Sigmoid colon (tissue), 7 donors: ENCODE measurements at places on chromosomes 16 and 17. TPM values are rescaled to one million over a fixed set of nuclear protein-coding genes. Genes with fewer than 3 reads are reported as not detected.

ACSM5 gene
- total RNA-seq, result 4.9 TPM

HASPIN gene
- 0.16 TPM for total RNA-seq

SPEM1 gene
- not detected for total RNA-seq

CCL18 gene
- total RNA-seq, result 2.8 TPM

DNA sequence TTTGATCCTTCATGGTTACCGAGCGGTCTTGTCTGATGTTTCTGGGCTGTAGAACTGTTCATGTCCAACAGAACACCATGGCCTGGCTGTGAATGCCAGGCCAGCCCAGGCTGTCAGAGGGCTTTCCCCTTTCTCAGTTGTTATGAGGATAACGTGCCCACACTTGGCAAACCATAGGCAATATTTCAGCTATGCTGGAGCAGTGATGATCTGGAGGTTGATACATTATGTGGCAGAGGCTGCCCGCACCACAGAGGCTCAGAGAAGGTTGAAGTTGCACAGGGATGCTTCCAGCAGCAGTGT lies 92.9 kb downstream of the C16orf78 start:
- peak; percentile 25 for DNase-seq
- no peaks in the 10 kb centered on the region for H3K36me3 ChIP-seq
- H3K4me1 ChIP-seq, result no peaks in the 10 kb centered on the region
- no peak overlapping the region for H3K27ac ChIP-seq
- no peak overlapping the region for H3K4me3 ChIP-seq
- H3K27me3 ChIP-seq, result peaks cover 37% of the 10 kb centered on the region

DNA sequence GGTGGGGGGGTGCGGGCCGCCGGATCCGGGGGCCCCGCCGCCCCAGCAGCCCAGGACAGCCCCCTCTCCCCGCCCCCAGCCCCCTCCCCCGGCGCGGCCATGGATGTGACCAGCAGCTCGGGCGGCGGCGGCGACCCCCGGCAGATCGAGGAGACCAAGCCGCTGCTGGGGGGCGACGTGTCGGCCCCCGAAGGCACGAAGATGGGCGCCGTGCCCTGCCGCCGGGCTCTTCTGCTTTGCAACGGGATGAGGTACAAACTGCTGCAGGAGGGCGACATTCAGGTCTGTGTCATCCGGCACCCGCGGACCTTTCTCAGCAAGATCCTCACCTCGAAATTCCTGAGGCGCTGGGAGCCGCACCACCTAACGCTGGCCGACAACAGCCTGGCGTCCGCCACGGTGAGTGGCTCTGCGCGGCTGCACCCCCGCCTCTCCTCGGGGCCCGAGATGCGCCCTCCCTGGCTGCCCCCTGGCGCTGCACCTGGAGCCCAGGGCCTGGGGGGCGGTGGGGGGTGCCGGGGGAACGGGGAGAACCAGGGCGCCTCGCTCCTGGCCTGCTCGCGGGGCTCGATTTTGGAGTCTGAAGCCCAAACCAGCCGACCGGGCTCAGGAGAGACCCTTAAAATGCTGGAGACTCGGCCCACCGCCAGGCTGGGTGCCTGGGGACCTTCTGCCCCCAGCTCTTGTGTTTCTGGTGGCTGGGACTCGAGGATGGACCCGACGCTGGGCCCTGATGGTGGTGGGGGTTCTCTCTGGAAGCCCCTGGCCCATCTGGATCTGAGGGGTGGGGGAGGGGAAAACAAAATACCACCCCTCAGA lies 744 bp downstream of the CMIP start:
- DNase-seq, result peak; percentile 78
- H3K4me1 ChIP-seq, result no peaks in the 10 kb centered on the region
- no peaks in the 10 kb centered on the region for H3K27me3 ChIP-seq
- H3K27ac ChIP-seq, result peak overlapping the region; percentile 79

DNA sequence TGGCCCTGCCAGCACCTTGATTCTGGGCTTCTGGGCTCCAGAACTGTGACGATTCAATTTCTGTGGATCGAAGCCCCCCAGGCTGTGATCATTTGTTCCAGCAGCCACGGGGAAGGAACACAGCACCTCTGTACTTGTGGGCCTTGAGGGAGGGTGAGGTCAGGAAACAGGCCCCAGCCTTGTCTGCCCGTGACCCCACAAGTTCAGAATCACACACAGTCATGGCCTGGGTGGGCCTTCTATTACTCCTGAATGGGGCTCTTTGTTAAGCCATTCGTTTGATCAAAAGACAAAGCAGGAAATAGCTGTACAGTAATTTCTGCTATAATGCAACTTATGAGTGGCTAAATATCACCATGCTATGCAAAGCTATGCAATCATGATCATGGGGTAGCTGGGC lies 10.1 kb downstream of the ST6GALNAC2 start:
- no peak overlapping the region for H3K4me3 ChIP-seq
- no peak for DNase-seq
- no peaks in the 10 kb centered on the region for H3K27me3 ChIP-seq
- no peaks in the 10 kb centered on the region for H3K36me3 ChIP-seq
- peak overlapping the region; percentile 47 for H3K27ac ChIP-seq
- H3K4me1 ChIP-seq, result no peaks in the 10 kb centered on the region

GRCh38 chr16:454397-454940 lies 29.0 kb downstream of the RAB11FIP3 start:
- H3K4me1 ChIP-seq, result no peaks in the 10 kb centered on the region
- DNase-seq, result no peak
- no peak overlapping the region for H3K4me3 ChIP-seq

GRCh38 chr16:9231039-9231438 lies 139.6 kb downstream of the HAPSTR1 start:
- no peaks in the 10 kb centered on the region for H3K27me3 ChIP-seq
- no peak overlapping the region for H3K27ac ChIP-seq
- DNase-seq, result no peak
- H3K4me3 ChIP-seq, result no peak overlapping the region

- H3K36me3 ChIP-seq, result no peaks in the 10 kb centered on the region
- peak overlapping the region; percentile 96 for H3K27ac ChIP-seq
- peaks cover 6% of the 10 kb centered on the region for H3K4me1 ChIP-seq
- H3K4me3 ChIP-seq, result no peak overlapping the region
- H3K27me3 ChIP-seq, result no peaks in the 10 kb centered on the region
- peak; percentile 90 for DNase-seq
Observed at GRCh38 chr16:70706948-70707465, 21.2 kb upstream of the MTSS2 start.

- no peaks in the 10 kb centered on the region for H3K27me3 ChIP-seq
- H3K27ac ChIP-seq, result no peak overlapping the region
- H3K36me3 ChIP-seq, result no peaks in the 10 kb centered on the region
- DNase-seq, result no peak
Observed at GRCh38 chr17:60090417-60090816, 11.7 kb upstream of the HEATR6 start.

DNA sequence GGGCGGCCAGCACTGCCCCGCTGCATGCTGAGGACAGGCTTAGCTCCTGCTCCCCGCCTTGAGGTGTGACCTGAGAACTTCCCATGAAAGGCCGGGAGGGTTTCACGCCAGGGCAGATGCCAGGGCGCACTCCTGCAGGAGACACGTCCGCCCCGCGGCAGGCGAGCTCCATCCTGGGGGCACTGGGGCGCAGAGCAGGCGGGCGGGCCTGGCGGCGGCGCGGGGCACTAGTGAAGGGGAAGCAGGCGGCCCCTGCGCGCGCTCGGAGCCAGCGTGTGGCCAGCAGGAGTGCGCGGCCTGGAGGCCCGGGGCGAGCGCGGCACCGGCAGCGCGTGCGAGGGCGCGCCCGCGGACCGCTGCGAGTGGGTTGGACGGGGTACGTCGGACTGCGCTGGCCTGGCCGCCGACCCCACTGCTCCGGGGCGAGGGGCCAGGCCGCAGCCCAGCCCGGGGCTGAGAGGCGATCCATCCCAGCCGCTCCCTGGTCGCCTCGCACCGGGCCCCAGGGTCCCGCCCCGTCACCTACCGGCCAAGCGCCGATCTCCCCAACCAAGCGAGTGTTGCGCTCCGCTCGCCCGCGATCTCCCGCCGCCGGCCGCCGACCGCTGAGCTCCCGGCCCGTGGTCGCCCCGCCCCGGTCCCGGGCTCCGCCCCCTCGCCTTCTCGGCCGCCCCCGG lies at the start of gene MAP3K14:
Gene MAP3K14, minus strand, starts transcription at position 587 of the 677 bp plus-strand sequence. CDS start 26,275 bp downstream, outside the sequence.
- peak within 1 kb of the TSS; percentile 91 for H3K4me3 ChIP-seq
- peak; percentile 89 for DNase-seq
- no peaks in the 10 kb centered on the region for H3K36me3 ChIP-seq
- H3K27me3 ChIP-seq, result no peaks in the 10 kb centered on the region
- H3K4me1 ChIP-seq, result peaks cover 72% of the 10 kb centered on the region
- H3K27ac ChIP-seq, result peak within 1 kb of the TSS; percentile 96

DNA sequence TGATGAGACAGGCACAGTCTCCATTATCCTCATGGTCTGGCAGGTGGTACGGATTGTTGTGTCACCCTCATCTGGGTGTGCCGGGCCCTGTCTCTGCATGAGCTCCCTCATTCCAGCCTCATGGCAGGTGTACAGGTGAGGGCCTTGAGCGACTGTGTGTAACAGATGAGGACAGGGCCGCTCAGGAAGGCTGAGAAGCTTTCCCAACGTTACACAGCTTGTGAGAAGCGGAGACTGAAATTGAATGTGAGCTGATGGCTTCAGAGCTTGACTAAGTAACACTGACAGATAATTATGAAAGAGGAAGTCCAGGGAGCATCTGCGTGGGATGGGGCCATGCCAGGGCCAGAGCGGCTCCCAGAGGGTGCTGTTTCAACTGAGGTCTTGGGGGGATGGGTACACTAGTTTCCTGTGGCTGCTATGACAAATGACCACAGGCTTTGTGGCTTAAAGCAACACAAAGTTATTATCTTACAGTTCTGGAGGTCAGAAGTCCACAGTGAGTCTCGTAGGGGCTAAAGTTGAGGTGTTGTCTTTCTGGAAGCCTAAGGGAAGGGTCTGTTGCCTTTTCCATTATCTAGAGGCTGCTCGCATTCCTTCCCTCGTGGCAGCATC lies 36.7 kb downstream of the CMIP start:
- peaks cover 32% of the 10 kb centered on the region for H3K4me1 ChIP-seq
- H3K4me3 ChIP-seq, result no peak overlapping the region
- DNase-seq, result peak; percentile 81
- peak overlapping the region; percentile 36 for H3K27ac ChIP-seq
- H3K36me3 ChIP-seq, result no peaks in the 10 kb centered on the region

GRCh38 chr16:2484898-2485508 lies 10.1 kb downstream of the TBC1D24 start:
- no peaks in the 10 kb centered on the region for H3K27me3 ChIP-seq
- H3K36me3 ChIP-seq, result no peaks in the 10 kb centered on the region
- no peak for DNase-seq
- no peak overlapping the region for H3K4me3 ChIP-seq
- H3K27ac ChIP-seq, result no peak overlapping the region

- no peaks in the 10 kb centered on the region for H3K36me3 ChIP-seq
- H3K27me3 ChIP-seq, result no peaks in the 10 kb centered on the region
- no peak overlapping the region for H3K27ac ChIP-seq
- no peak for DNase-seq
Observed at GRCh38 chr17:71615820-71616219, 505.0 kb upstream of the SOX9 start.

DNA sequence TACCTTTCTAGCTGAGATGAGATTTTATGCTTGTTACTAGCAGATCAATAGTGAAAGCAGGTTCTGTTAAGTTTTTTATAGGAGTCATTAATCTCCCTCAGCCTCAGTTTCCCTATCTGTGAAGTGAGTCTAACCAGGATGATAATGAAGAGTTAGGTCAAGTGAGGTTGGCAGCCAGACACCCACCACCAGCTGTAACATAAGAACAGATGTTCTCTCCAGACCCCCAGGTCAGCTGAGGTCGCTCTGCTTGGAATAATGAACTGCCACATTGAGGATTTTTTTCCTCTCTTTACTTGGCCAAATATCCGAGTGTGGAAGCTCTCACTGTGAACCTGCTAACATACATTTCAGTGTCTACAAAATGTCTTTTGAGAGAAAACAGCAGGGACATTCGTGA lies 389.6 kb downstream of the WWOX start:
- DNase-seq, result no peak
- peaks cover 7% of the 10 kb centered on the region for H3K4me1 ChIP-seq
- H3K4me3 ChIP-seq, result no peak overlapping the region
- H3K27ac ChIP-seq, result no peak overlapping the region

DNA sequence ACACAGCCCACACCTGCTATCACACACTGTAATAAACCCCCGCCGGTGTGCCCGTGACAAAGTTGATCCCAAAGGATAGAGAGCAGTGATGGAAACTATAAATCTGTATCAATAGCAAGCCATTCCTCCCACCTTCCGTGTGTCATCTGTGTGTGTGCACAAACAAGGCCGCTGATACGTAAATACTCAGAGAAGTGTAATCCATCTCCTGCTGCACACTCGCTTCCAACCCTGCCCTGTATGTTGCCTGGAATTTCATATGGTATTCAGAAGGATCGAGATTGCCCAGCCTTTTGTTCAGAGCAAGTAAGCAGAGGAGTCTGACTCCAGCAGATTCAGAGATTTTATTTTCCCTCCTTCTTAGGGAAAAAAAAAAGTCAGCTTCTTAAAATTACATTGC lies 581.1 kb upstream of the ZFHX3 start:
- no peak for DNase-seq
- no peaks in the 10 kb centered on the region for H3K27me3 ChIP-seq
- no peak overlapping the region for H3K4me3 ChIP-seq
- no peaks in the 10 kb centered on the region for H3K36me3 ChIP-seq
- H3K4me1 ChIP-seq, result no peaks in the 10 kb centered on the region

- no peaks in the 10 kb centered on the region for H3K36me3 ChIP-seq
- no peak overlapping the region for H3K27ac ChIP-seq
- no peaks in the 10 kb centered on the region for H3K27me3 ChIP-seq
- H3K4me1 ChIP-seq, result no peaks in the 10 kb centered on the region
- DNase-seq, result no peak
Observed at GRCh38 chr17:63918305-63918704, 334 bp downstream of the GH1 start.

DNA sequence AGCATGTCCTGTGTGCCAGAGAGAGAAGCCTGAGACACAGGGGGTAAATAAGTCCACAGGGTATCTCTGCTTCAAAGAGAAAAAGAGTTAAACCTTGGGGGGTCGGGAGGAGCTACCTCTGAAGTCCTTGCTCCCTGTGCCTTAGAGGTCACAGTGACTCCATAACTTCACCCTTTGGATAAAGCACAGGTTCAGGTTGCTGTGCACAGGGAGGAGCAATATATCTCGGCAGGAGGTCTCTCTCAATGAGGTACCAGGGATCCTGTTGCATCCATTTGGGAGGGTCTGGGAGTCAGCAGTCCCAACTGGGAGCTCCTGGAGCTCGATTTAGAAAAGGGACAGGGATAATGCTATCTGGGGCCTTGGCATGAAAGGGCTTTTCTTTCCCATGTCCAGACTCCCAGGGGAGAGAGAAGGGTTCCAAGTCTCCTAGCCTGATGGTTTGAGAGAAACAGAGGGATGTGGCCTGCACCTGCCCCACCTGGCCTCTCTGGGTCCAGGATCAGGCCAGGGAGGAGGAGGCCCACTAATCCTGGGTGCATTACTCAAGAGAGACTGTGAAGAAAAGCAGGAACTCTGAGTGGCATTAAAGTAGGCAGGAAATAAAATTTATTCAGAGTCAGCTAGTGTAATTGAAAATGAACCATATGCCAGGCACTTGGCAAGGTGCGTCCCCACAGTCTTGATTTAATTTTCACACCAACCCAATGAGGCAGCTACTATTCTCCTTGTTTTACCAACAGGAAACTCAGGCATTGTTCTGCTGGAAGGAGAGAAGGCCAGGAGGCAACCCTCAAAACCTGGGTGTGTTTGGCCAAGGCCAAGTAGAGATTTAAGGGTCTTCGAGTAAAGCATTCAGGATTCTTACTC lies 40.7 kb downstream of the CUEDC1 start:
- no peak for DNase-seq
- peaks cover 94% of the 10 kb centered on the region for H3K4me1 ChIP-seq
- H3K36me3 ChIP-seq, result no peaks in the 10 kb centered on the region
- H3K4me3 ChIP-seq, result no peak overlapping the region
